Mesenchymal stem cell (in vitro differentiated cells and primary cell): ENCODE measurements at places on chromosomes 7 and 10.

- no peak for DNase-seq
Measured at GRCh38 chr10:71203716-71204115, 8.7 kb upstream of the UNC5B start.

- no peak for DNase-seq
Measured at GRCh38 chr10:29426420-29426819, 137.6 kb downstream of the LYZL1 start.

DNA sequence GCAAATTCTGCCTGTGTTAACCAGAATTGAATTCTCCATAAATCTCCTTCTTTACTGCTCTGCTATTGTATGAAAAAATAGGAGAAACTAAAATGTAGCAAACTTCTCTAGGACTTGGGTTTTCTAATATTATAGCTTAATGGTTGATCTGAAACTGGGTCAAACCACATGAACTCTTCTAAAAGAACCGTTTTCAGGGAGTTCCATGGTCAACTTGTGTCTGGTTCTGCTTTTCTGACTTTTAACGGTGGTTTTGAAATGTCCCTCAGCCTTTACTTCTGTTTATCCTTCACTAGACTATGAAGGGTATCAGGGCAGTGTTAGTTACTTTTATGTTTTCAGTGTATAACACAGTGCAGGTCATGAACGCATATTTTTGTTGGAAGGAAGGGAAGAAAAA, 242.2 kb downstream of the TSPAN12 start:
- no peak for DNase-seq

DNA sequence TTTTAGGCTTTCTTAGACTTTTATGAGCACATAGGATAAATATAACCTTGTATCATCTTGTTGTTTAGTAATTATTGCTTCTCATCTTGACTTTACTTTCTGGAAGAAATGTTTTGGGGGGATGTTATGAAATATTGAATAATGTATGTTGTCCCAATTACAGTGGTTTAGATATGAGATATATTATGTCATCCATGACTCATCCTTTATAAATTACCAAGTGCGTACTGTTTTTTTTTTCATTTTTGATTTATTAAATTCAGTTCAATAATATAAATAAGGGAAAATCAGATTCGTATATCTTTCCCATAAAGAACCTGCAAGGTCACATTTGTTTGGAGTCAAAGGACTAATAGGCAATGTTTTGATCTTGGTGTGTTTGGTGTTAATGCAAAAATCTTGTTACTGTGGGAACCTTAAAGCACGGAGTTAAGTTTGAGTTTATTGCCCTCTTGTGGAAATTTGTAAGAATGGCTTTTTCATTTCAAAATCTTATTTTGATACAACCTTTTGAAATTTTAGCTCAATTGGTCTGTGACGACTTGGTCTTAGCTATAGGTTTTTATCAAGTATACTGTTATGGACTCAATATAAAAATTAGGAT, 108.6 kb downstream of the SRI start:
- DNase-seq = peak; percentile 43

DNA sequence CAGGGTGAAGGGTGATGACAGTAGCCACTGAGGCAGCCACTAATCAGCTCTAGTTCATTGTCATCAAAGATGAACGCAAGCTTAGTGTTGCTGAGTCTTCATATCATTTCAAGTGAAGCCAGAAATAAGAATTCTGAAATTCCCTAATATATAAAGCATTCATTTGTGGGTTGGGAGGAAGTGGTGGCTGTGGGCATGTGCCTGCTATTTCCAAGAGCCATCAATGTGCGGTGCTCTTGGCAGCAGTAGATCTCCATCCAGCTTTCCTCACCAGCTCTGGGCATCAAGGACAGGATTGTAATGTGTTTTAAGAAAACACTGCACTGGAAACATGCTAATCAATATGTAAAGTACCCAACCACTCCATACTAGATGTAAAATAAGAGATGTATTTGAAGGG, 202.5 kb upstream of the AHR start:
- DNase-seq = no peak
